ENCODE measurements at places on chromosomes 5 and 9.

DNA sequence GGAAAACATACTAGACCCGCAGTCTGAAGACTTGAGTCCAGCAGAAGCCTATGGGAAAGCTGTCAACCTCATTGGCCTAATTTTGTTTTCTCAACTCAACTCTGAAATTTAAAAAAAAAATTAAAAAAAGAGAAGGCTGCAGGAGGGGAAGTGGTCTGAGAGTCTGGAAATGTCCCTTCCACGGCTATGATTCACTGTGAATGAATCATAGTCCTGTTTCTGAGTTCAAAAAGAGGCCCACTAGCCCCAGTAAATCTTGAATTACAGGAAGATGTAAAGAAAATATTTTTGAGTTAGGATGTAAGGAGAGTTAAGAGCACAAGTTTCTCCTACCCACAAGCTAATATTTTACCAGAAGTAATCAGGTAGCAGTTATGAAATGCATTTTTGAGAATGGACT is 565.5 kb upstream of the DMAC1 start:
- peak; percentile 81 for DNase-seq

DNA sequence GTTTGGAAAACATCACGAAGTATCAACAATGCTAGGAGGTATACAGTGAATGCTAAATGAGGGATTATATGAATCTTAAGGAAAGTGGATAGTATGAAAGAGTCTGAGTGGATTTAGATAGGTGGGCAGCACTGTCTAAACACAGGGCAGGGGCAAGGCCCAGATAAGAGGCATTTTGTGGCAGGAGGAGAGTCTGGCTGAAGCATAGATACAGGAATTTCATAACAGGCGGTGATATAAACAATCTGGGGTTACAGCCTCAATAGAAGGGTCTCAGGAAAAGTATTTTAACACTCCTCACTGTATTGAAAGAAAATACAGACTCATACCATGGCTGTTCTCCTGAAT is 96.9 kb downstream of the PLPP1 start:
- no peak for DNase-seq

GRCh38 chr5:54832858-54833257 is 152.5 kb downstream of the ESM1 start:
- DNase-seq: no peak

DNA sequence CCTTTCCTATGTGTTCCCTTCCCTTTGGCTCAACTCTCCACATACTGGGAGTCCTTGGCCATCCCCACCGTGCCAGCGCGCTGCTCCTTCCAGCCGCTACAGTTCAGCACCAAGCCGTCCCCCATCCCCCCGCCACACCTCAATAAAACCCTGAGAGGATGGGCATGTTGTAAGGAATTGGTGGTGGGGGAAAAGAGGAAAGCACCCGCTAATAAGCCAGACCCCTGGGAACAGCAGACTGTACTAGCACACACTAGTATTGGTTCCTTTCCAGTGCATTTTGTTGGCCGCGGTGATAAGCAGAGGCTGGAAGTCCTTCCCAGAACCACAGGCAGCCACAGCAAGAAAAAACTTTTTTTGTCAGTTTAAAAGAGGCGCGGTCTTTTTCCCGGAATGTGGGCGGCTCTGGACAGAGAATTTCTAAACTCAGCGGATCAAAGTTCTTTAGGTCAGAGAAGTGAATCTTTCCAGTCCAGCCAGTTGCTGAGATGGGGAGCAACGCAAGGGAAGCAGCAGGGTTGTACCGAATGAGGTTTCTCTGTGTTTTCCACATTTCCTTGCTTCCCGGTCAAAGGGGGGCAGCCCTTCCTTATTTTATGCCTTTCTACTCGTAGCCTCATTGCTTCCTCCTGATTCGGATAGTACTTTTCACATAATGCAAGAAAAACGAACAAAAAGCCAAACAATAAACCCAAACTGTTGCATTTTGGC is 2.1 kb downstream of the CHSY3 start:
- peak; percentile 58 for DNase-seq

DNA sequence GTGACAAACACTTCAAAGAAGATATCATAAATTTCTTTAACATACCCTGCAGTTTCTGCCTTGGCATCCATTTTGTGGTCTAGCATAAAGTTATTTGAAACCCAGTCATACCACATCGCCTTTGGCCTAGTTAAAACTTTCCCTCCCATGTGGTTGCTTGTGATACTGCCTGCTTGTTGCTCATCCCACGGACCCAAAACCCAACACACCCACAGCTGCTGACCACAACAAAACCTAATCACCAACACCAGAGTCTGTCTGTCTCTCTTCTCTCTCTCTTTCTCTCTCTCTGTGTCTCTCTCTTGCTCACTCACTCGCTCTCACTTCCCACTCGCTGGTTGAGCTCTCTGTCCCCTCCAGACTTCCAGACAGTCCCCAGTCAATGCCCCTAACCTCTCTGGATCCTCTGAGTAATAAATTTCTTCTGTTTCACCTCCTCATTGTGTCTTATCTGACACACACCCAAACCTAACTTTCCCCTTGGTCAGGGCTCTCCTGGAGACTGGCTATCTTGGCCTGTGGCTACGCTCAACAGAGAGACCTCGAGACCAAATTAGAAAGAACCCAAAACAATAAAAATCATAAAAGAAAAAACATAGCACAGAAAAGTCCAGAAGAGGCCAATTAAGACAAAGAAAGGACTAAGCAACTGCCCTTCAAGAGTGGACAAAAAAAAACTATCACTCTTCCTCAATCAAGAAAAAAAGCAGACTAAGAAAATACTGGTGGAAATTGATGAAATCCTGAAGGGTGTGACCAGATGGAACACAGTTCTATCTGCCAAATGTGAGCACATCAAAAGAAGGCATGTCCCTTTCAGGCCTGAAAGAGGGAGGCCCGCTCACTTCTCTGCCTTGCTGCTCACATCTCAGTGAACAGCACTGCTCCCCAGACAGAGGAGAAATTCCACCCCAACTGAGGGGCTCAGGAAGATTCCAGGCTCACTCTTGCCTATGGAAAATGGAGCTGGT is 41.5 kb downstream of the TTLL11 start:
- DNase-seq: no peak

- DNase-seq: no peak
These were observed 341.9 kb downstream of the GADD45G start for GRCh38 chr9:89946741-89947140.

DNA sequence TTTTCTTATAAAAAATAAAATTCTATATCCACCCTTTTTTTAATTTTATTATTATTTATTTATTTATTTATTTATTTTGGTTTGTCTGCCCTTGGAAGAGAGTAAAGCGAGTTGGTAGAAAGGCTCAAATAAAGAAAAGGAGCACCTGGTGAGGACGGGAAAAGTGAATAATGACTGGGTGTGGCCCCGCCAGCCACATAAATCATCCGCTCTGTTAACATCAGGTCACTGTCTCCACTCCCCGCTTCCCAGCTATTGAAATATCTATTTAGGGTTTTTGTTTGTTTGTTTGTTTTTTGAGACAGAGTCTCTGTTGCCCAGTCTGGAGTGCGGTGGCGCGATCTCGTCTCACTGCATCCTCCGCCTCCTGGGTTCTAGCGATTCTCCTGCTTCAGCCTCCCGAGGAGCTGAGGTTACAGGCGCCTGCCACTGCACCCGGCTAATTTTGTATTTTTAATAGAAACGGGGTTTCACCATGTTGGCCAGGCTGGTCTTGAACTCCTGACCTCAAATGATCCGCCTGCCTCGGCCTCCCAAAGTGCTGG is 844 bp downstream of the POLR3G start:
- no peak for DNase-seq

DNA sequence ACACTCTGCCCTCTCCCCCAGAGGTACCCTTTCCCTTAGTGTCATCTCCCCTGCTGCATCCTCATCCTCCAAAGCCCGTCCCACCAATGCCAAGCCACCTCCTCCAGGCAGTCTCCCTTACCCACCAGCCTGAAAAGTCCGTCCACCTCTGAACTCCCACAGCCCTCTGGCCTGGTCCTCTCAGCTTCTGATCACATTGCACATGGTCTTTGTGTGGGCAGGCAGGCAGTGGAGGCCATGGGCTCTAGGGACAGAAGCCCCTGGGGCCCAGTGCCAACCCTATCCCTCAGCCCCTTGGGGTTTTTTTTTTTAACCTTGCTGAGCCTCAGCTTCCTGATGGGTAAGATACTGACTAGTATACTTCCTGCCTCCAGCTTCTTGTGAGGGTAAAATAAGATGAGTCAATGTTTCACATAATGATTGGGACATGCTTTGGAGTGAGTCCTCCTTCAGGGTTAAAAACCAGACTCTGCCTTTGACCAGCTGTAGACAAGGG is 19.4 kb downstream of the CSF1R start:
- peak; percentile 65 for DNase-seq

GRCh38 chr5:94778732-94779131 is 160.3 kb downstream of the SLF1 start:
- no peak for DNase-seq

- no peak for DNase-seq
These were observed 525.2 kb downstream of the AGTPBP1 start for GRCh38 chr9:85216601-85217000.

DNA sequence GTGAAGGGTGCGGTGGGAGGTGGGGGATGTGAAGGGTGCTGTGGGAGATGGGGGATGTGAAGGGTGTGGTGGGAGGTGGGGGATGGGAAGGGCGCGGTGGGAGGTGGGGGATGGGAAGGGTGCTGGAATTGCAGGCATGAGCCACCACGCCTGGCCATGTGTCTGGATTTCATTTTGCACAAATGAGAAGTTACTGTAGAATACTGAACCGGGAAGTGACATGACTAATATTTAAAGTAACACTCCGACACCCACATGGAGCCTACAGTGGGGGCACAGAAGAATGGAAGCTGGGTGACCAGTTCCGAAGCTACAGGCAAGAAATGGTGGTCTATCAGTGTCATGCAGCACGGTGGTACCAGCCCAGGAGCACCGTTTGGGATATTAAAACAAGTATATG is 69.9 kb upstream of the SPTLC1 start:
- no peak for DNase-seq

- DNase-seq: peak; percentile 66
These were observed 39.9 kb upstream of the RETREG1 start for GRCh38 chr5:16656561-16657191.

DNA sequence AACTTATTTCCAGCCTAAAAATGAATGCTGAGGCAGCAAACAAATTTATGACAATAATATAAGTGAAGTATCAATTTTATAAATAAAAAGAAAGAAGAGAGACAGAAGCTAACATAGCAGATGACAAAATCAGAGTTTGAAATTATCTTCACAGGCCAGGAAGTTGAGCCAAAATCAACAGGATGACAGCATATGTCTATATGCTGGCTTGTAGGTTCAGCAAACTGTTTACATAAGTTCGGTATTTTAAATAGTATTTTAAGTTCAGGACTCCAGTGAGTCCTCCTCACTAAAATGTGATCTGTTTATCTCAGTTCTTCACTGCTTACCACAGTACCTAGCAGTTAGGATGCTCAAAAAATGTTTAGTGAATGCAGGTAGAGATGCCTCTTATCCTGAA is 359.6 kb upstream of the SMC2 start:
- no peak for DNase-seq

DNA sequence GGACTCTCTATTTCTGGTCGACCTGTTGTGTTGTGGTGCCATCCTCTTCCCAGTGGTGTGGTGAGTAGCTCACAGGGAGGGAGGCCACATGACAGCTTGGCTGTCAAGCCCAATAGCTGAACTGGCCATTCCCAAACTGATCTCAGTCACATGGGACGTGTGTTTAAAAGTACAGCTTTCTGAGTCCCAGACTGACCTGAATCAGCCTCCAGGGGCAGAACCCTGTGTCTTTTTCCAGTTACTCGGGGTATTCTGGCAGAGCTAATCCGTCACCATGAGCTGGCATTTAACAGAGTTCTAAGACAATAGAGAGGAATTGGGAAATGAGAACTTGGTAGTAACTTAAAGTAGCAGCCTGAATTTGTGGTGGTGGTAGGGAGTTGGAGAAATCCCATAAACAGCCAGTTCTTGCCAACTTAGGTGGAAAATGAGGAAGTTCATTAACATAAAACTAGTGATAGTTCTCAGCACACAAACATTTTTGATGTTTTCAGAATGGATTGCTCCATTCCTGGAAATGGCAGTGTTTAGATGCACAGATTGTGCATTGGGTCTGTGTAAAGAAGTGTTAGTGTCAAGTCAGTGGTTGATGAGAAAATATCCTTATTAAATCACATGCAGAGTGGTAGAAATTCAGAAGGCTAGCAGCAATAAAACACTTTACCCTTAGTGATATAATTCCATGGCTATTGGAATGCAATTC is 50.9 kb downstream of the GPR107 start:
- DNase-seq: no peak

GRCh38 chr9:137194909-137195308 is 5.6 kb downstream of the TPRN start:
- no peak for DNase-seq

DNA sequence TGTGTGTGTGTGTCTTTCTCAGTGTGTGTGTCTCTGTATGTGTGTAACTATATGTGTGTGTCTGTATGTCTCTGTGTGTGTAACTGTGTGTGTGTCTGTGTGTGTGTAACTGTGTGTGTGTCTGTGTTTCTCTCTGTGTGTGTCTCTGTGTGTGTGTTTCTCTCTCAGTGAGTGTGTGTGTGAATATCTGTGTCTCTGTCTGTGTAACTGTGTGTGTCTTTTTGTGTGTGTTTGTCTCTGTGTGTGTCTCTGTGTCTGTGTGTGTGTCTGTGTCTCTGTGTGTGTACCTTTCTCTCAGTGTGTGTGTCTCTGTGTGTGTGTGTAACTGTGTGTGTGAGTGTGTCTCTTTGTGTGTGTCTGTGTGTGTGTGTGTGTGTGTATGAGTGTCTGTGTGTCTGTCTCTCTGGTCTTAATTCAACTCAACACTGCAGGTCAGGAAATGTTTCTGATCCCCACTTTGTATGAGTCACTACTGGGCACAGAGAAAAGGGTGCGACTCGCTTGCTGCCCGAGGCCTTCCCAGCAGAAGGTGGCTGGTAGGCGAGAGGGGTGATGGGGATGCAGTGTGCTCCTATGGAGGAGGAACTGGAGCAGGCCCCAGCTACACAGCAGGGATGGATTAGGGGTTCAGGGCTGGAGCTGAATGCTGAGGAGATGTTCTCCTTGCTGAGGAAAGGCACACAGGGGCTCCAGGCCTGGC is 52.1 kb downstream of the NSG2 start:
- no peak for DNase-seq

GRCh38 chr5:54390015-54390414 is 65.5 kb upstream of the HSPB3 start:
- DNase-seq: peak; percentile 82

- no peak for DNase-seq
These were observed 146.2 kb downstream of the COX7C start for GRCh38 chr5:86763929-86764328.

DNA sequence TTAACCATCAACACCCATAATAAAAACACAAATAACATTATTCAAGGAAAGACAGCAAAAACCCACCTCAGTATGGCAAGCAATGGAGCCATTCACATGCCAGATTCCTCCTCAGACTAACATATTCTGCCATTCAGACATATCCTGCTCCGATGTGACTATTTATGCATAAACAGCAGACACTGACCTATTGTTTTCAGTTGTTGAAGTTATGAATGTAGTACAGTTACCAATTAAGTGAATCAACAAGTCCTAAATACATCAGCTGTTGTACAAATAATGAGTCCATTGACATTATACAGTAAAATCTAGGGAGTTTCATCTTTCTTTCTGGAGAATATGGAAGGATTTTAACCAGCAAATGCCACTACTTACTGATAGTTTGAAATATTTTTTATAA is 131.7 kb downstream of the DENND1A start:
- no peak for DNase-seq

GRCh38 chr9:4986783-4987182 is 1.7 kb downstream of the JAK2 start:
- no peak for DNase-seq

GRCh38 chr9:93058355-93059010 is at the start of gene SUSD3:
Gene SUSD3 (plus strand): TSS chr9:93058701. CDS start chr9:93058743, 42 bp downstream.
- DNase-seq: peak; percentile 33
